ENCODE measurements at places on chromosomes 5 and 9.

- no peak for DNase-seq
Observed at GRCh38 chr9:107394264-107394663, 95.3 kb downstream of the KLF4 start.

- DNase-seq: no peak
Observed at GRCh38 chr5:139690064-139690802, 42.1 kb downstream of the CXXC5 start.

- no peak for DNase-seq
Observed at GRCh38 chr9:131747352-131747751, 7.5 kb upstream of the RAPGEF1 start.

- DNase-seq: no peak
Observed at GRCh38 chr5:14385019-14385418, 196.6 kb upstream of the OTULINL start.

GRCh38 chr9:137673886-137674285 lies 55.1 kb downstream of the EHMT1 start:
- no peak for DNase-seq

DNA sequence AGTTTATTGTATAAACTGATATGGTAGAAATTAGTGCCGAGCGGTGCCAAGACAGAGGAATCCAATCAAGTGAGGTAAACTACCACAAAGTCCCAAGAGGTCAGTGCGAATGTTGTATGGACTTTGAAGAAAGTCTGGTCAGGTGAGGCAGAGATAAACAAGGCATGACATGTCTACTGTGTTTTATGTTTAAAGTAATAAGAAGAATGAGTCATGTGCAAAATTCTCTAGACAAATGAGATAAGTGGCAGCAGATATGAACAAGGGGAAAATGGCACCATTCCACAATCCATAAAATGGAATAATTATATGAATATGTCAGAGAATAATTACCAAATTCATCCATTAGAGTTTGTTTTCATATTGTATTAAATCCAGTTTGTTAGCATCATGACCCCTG lies 364.1 kb upstream of the CCNH start:
- DNase-seq: no peak

- DNase-seq: peak; percentile 56
Observed at GRCh38 chr9:97853844-97854695, 1.0 kb downstream of the FOXE1 start.

GRCh38 chr9:137809040-137809576 lies 68.5 kb upstream of the CACNA1B start:
- no peak for DNase-seq

DNA sequence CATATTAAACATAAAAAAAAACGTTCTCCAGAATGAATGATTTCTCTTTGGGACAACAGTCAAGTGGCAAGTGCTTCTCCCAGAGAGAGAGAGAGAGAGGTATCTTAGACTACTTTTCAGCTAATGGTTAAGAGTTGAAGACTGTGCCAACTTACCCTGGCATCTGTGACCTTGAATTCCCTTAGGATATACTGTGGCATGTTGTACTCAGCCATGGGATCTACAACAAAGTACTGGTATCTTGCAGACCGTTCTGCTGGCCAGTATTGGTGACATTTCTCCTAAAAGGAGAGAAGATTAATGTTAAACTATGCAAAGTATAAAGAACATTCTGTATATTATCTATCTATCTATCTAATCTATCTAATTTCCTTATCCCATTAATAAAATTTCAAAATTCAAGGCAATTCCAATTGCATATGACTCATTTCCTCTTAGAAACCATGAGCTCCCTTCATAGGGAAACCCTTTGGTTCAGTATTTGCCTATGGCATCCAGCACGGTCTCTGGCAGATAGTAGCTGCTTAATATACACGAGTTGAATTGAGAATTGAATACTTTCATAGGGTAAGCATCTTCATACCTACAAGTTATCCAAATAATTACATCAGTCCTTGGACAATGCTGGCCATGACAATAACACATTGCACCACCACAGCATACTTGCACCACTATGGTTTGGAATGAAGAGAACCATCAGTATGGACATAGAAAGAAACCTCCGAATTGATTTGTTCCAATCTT lies 539.4 kb upstream of the DMAC1 start:
- DNase-seq: no peak

DNA sequence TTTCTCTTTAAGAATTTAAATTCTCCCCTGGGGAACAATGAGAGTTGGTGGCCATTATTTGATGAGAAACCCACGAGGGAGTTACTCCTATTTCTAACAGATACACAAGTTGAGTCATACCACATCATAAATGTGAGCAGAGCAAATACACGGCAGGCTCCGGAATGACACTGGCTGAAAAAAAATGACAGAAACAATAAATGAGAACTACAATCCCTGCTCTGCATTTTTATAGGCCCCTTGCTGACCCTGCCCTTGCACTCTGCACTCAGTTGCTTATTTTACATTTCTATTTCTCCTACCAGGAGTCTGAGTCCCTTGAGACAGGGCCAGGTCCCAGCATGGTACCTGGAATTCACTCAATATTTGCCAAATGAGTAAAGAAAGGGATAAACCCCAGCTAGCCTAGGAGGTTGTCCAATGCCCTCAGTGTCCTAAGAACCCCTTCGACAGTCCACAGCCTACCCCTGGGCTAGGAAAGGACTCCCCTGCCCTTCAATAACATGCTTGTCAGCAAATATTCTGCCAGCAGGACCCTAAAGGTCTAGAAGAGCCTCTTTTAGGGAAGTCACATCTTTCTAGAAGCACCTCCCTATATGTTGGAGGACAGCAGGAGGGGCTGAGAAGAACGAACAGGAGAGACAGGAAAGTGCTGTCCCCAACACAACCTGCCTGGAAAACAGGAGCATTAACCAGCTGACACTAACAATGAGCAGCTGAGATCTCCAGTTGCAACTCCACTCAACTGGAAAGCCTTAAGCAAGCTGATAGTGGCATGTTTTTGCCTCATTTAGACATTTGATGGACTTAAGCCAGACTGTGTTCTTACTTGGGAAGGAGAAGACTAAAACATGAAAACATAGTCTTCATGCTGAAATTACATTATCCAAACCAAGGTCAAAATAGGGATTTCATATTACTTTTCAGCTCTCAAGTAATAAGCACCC lies 191.2 kb downstream of the ACTL7B start:
- no peak for DNase-seq

- DNase-seq: no peak
Observed at GRCh38 chr5:153792305-153792704, 246.4 kb downstream of the FAM114A2 start.

GRCh38 chr9:135608999-135609317 lies 30.4 kb downstream of the GLT6D1 start:
- no peak for DNase-seq

DNA sequence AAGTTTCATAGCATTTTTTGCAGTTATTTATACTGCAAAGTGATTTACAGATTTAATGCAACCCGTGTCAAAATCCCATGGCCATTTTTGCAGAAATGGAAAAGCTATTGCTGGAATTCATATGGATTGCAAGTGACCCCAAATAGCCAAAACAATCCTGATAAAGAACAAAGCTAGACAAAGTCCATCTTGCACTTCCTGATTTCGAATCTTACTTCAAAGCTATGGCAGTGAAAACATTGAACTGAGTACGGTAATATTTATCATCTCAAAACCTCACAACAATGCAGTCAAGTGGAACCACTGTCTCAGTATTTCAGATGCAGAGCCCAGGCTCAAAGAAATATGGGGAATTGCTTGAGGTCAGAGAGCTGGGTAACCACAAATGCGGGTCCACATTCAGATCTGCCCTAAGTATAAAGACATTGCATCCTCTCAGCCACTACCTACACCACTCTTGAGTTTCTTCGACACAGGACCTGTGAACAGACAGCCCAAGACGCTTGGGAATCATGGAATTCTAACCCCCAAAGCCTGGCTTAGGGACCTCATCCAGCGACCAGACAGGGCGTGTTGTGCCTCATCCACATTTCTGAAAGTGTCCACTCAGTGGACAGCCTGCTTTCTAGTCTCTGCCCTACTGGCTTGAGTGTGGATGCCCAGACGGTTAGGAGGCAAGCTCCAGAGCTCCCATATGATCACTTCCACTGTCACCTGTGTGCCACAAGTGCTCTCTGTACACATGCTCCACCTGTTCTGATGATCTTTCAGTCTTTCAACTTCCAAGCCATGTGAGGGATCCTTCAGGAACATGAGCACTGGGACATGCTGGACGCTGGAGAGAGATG lies 39.3 kb upstream of the KCNIP1 start:
- DNase-seq: no peak
